Fibroblast of lung (primary cell): ENCODE measurements at places on chromosomes 3 and 15. TPM values are rescaled to one million over a fixed set of nuclear protein-coding genes. Genes with fewer than 3 reads are reported as not detected.
A peak's percentile ranks its signal among the peaks of the same experiment; 100 is the strongest.

DNA sequence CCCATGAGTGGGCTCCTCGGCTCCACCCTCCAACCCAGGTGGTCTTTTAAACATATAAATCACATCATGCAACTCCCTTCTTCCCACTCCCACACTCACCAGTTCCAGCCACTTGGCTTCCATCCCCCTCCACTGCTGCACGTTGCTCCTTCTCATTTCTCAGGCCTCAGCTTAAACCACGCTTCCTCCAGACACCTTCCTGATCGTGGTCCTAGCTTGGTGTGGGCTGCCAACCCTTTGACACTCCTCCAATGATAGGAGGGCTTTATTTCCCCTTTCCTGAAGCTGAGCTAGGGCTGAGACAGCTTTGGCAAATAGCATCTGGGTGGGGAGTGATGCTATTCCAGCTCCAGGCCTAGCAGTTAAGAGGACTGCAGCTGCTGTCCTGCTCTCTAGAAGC is 130.1 kb downstream of the SRGAP3 start:
- DNase-seq = no peak

GRCh38 chr15:58438956-58439355 is 7.2 kb downstream of the LIPC start:
- peak; percentile 69 for DNase-seq

GRCh38 chr3:138473391-138473790 is 39.0 kb downstream of the ESYT3 start:
- no peak for DNase-seq

- peak; percentile 73 for DNase-seq
Observed at GRCh38 chr15:70584838-70585706, 178.3 kb downstream of the UACA start.

The SPINK8 gene
- total RNA-seq = not detected in 2 replicates

DNA sequence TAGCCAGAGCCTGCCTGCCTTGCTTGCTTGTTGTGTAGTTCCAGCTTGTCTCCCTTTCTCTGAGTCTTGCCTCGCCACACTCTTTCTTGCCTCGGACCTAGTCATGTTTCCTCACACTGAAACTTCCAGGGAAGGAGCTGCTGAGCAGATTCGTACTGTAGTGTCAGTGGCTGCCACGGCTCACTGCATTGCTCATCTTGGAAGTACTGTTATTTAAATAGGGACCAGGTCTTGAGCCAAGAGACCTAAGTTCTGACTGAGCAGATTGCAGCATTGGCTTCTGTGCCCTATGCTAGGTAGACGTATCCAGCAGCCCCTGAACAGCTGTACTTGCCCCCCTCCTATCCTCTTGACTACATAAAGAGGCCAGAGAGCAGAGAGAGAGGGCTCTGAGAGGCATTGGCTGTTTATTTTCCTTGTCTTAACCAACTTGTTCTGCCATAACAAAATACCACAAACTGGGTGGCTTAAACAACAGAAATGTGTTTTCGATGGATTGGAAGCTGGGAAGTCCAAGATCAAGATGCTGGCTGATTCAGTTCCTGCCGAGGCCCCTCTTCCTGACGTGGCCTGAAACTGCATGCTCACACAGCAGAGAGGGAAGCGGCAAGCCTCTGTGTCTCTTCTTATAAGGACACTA is 5.8 kb upstream of the RARRES1 start:
- peak; percentile 38 for DNase-seq

The GP9 gene
- not detected in 2 replicates for total RNA-seq

DNA sequence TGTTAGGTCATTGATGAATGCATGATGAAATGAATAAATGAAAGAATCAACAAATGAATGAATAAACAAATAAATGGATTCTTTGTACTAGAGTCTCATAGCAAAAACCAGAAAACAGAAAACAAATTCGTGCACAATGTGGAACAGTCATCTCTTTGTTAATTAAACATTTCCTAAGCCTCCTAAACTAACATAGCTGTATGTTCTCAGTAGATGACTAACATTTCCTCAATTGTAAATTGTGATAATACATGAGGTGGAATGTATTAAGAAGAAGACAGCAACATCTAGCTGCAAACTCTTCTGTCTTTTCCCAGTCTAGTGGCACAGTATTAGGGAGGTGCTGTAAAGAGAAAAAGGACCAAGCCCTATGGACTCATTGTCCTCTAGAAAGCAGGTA is 1021.0 kb downstream of the MCTP2 start:
- DNase-seq = no peak

The ADAMTS9 gene
- total RNA-seq = 1.8 and 2.1 TPM in 2 replicates

- DNase-seq = no peak
Observed at GRCh38 chr3:29527246-29527645, 246.4 kb downstream of the RBMS3 start.

DNA sequence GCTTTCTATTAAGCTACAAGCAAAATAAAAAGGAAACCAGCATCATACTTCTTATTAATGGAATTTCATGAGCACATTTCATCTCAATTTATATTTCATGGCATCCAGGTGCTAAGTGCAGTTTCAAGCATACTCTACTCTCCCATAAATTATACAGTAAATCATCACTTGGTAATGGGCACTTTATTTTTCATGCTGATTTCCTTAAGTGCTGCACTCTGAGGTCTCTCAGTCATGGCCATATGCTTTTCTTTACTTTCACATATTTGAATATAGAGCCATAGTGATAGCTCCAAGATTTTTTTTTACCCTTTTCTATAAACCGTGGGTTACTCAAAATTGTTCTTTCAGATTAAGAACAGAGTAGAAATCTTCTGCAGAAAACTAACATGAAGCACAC is 1505.7 kb upstream of the CADM2 start:
- DNase-seq = no peak

- peak; percentile 95 for DNase-seq
Observed at GRCh38 chr3:86958534-86958933, 32.4 kb downstream of the VGLL3 start.

DNA sequence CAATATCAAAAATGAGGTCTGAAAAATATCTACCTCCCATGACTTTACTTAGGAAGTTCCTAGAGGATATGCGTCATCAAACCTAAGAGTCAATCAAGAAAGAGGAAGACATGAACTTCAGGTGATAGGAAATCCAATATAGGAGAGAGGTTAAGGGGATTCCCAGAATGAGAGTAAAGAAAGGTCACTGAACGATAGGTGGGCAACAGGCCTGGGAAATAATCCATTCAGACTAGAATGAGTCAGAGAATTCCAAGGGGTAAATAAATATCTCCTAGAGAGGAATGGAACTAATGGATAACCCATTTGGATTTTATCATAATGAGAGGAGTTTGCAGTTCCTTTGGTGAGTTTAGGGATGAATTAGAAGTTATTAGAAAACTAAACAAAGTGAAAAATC is 131.1 kb upstream of the NUDT16 start:
- no peak for DNase-seq

- DNase-seq = no peak
Observed at GRCh38 chr15:61521953-61522352, 292.9 kb upstream of the RORA start.

The NR2F2 gene
- total RNA-seq = 9.2 and 15.7 TPM in 2 replicates

DNA sequence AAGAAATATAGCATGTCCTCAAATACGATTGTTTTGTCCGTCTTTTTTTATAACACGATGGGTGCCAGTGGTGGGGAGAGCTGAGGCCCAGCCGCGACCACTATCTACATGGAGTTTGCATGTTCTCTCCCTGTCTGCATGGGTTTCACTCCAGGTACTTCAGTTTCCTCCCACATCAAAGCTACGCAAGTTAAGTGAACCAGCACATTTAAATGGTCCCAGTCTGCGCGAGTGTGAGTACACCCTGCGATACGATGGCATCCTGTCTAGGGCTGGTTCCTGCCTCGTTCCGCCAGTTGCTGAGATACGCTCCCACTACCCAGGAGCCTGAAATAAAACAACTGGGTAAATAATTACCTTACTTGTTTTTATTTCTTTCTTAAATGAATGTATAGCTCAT is 40.6 kb downstream of the ATP13A3 start:
- no peak for DNase-seq

DNA sequence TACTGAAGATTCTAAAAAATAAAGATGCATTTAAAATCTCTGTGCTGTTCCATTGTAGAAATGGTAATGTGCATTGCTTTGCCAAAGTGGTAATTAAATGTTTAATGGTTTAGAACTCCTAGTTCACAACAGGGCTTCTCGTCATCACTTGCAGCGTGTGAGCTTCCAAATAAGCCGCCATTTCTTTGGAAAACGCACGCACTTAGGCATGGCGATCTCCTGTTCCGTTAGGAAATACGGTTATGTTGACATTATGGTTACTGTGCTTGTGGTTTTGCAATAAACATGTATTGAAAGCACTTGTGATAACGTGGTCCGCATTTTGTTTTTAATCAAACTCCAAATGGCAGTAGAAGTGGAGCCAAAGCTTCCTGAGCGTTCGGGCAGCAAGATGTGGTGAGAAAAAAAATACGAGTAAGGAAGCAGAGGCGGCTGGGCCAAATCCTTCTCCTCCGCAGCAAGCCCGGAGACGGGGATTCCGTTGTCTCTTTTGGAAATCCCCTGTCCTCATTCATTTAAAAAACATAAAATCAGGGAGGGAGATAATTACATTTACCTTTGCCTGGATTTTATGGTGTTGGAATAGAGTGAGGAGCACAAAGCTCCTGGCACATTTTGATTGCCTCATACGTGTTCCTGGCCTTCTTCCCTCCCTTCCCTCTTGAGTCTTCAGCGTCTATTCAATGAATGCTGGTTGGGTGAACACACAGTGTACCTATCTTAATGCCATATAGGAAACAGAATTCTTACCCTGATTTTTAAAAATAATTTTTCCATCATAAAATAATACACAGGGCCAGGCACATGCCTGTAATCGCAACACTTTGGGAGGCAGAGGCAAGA is 97.5 kb downstream of the SLC49A4 start:
- DNase-seq = no peak

The RBPMS2 gene
- under 0.01 TPM in 1 of 2 replicates, not detected in the other for total RNA-seq

DNA sequence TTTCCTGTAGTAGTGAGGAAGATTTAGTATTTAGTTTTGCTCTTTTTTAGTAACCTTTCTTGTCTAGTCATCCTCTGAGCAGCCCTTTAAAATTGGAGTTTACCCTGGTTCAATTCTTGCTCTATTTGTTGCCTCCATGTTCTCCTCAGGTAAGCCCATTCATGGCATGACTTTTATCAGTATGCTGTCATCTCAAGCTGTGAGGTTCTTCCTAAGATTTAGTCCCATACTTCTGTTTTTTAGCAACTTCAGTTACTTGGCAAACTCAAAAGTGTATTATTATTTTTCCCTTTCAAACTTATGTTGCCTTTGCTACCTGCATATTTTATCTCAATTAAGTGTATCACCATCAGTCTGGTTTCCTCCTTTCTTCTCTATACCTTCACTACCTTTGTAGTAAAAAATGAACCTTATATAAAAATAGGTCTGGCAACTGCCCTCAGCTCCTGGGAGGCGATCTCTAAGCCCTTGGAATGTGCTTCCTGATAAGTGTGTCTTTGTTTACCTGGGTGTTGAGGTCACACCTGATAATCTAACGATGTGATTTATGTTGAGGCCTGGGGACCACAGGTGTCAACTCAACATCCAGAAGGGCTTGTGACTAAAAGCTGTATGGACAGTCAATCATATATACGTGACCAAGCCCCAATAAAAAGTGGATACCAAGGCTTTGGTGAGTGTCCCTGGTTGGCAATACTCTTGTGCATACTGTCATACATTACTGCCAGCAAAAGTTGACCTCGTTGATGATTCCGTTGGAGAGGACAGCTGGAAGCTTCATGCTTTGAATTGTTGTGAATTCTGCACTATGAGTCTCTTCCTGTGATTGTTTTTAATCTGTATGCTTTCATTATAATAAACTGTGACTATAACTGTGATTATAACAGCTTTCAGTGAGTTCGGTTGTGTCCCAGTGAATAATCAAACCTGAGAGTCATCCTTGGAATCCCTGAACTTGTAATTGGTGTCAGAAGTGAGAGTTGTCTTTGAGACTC is 3.9 kb downstream of the NSUN3 start:
- no peak for DNase-seq
